CD8-positive, alpha-beta memory T cell (primary cell): ENCODE measurements at places on chromosomes 2 and 18. TPM values are rescaled to one million over a fixed set of nuclear protein-coding genes. Genes with fewer than 3 reads are reported as not detected.
A peak's percentile ranks its signal among the peaks of the same experiment; 100 is the strongest.

DNA sequence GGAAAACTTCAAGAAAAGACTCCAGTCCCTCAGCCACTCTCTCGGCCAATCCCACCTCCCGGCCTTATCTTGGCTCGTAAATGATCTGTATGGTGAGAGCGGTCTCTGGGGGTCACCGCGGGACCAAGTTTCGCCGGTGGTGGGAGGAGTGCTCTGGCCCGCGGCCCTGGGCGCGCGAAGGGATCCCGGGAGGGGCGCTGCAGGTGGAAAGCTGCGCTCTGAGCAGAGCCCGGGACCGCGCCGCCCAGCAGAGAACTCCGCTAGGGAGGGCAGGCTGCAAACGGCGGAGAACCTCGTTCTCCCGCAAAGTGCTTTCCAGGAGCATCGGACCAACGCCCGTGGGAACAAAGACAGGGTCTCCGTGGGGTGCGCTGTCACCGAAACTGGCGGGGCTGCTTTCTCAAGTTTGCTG is 622 bp downstream of the LRP2 start:
- H3K27me3 ChIP-seq, result peaks cover 31% of the 10 kb centered on the region
- DNase-seq, result no peak
- H3K4me3 ChIP-seq, result peak overlapping the region; percentile 71
- H3K27ac ChIP-seq, result peak overlapping the region; percentile 3
- H3K4me1 ChIP-seq, result peaks cover 20% of the 10 kb centered on the region

GRCh38 chr2:20525041-20526035 is 78.5 kb downstream of the RHOB start:
- no peak overlapping the region for H3K4me3 ChIP-seq
- H3K27ac ChIP-seq, result no peak overlapping the region
- DNase-seq, result no peak
- H3K27me3 ChIP-seq, result no peaks in the 10 kb centered on the region

DNA sequence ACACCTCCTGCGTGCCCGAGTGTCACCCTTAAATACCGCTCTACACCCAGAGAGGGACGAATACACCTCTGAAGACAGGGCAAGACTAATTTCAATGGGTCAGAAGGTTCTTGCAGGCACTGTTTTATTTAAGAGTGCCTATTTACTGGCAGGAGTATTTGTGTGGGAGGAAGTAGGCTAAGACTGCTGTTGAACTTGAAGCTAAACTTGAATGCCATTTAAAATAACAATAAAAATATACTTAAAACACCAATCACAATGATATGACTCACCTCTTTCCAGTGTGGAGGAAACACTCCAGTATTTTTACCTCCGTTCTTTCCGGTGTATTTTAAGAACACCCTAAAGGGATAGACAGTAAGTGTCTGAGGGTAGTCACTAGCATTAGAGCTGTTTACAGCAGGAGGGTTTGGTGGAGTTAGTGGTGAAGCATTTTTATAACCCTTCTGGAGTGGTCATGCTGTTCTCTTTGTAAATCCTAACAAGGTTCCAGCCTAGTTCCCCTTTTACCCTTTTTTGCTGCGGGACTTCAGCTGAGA is 9.6 kb upstream of the HOXD1 start:
- peaks cover 40% of the 10 kb centered on the region for H3K27me3 ChIP-seq
- H3K36me3 ChIP-seq, result no peaks in the 10 kb centered on the region
- DNase-seq, result no peak

- no peaks in the 10 kb centered on the region for H3K4me1 ChIP-seq
- no peak overlapping the region for H3K27ac ChIP-seq
- H3K36me3 ChIP-seq, result no peaks in the 10 kb centered on the region
- no peak overlapping the region for H3K4me3 ChIP-seq
- no peak for DNase-seq
These were observed 201.9 kb downstream of the ZNF407 start for GRCh38 chr18:74799542-74799941.

The FSHR gene
- total RNA-seq, result not detected
